RPMI8226 (cell line): ENCODE measurements at places on chromosomes 3 and 15.

DNA sequence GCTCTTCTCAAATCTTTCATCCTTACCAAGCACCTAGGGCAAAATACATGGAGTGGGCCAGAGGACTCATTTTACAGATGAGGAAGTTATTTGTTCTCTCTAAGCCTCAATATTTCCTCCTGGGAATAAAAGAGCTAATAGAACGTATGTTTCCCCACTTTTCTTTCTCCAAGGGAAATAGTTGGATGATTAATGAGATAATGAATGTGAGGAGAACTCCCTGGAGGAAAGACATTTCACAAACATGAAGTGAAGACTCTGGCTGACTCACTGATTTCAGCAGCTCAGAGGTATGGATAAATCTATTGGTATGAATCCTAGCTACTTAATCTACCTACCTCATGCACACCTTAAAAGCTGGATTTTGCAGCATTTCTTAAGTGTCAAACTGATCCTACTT, 98.4 kb downstream of the ECT2 start:
- DNase-seq: no peak

DNA sequence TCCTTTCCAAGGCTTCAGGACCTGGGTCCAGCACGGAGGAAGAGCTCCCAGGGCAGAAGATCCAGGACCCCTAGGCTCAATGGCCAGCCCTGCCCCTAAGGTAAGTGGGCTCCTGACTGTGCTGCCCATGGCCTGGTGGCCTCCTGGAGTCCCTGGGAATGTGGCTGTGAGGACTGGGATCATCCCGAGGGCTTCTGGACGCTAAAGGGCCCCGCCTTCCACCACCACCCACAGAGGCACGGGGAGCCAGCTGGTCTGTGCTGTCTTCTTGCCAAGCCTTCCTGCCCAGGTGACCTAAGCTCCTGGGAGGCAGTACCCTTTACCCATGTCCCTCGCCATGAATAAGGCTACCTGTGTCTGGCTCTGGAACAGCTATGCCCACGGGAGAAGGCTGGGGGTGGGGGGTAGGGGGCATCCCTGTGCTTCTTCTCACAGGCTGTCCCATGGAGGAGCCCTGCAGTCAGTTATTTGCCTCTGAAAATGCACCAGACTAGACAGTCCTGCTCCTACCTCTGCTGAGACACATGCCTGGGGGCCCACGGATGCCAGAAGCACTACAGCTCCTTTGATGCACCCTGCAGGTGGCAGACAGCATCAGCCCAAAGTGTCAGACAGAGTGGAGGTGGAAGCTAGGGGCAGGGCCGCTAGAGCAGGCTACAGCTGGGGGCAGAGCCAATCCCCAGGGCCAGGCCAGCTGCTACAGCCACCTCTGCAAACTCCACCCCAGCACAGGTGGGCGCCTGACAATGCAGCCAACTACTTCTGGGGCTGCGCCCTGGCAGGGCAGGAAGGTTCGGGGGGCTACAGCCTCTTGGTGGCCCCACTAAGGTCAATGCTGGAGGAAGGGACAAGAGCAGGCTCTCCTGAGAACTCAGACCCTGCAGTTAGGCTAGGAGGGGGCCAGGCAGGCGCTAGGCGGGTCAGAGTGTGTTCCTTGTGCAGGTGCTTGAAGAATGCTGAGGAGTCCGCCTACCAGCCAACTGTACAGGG, 90.9 kb downstream of the SEC22A start:
- peak; percentile 37 for DNase-seq

GRCh38 chr3:114645392-114645791, 351.6 kb downstream of the TIGIT start:
- DNase-seq: no peak

DNA sequence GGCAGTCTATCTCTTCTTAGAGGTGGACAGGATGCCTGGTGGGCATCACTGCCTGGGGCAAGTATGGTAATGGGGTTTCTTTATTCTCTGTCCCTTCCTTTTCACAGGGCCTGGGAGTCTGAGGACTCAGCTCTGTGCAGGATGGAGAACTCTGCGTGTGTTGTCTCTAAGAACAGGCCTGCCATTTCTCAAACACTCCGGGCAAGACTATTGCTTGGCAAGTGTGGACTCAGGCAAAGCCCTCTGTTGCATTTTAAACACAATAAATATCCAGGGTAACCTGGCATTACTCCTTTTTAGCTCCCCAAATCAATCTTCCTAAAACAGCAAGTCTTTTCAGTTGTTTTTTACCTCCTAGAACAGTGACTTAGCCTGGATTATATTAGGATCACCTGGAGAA, 185.1 kb upstream of the ROPN1 start:
- DNase-seq: no peak

DNA sequence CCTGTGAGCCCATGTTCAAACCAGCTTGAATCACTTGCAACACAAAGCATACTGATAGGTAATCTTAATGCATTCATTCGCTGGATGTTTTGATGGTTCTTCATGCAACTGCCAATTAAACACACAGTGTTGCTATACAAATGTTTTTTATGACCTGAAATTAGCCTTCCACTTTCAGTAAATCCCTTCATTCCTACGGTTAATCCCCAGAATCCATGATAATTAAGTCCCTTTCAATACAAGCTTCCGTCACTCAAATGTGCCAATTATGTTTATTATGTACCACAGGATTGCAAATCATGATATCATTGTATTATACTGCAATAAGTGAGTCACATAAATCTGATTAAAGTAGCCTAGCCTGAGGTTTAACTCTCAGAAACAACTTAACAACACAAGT, 14.5 kb upstream of the LYZL4 start:
- DNase-seq: no peak

GRCh38 chr15:40233727-40234577, 4.9 kb upstream of the PAK6 start:
- DNase-seq: no peak

- DNase-seq: no peak
Measured at GRCh38 chr3:101814835-101815234, 34.5 kb upstream of the NFKBIZ start.

DNA sequence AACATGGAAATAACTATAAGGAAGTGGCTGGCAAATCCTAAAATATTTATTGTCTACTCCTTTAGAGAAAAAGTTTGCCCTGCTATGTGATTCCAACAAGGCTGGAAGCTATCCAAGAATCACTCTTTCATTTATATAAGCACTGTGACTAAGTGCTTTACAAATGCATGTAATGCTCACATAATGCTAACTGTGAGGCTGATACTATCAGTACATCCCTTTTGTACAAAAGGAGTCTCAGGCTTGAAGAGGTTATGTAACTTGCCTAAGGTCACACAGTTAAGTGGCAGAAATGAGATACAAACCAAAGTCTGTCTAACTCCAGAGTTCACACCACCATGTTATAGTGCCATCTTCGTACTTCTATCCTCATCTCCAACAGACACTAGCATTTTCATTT, 17.0 kb downstream of the TOPBP1 start:
- DNase-seq: no peak

GRCh38 chr3:191695815-191696153, 234.8 kb downstream of the PYDC2 start:
- DNase-seq: no peak

DNA sequence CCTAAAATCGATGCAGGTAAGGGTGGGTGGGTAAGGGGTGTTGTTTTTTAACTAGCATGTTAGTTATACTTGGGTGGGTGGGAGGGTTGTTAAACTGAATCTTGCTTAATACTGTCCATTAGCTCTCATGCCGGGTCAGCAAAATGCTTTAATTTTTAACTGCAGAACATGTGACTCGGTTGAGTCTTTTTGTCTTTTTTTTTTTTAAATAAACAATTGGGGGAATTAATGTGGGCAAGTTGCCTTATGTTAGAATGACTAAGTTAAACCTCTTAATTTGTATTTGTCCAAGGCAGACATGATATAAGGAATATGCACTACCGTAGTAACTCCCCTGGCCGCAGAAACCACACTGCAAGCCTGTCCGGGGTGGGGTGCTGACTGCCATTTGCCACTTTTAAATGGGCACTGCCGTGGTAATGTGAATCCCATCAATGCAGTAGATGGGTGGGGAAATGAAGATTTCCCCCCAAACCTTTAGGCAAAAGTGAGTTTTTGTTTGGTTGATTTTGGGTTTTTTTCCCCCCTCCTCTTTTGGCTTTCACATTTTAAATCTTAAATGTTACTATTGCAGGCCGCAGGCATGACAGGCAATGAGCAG, 54.3 kb upstream of the CCR4 start:
- DNase-seq: no peak

- DNase-seq: no peak
Measured at GRCh38 chr15:78045189-78045588, 32.3 kb downstream of the TBC1D2B start.

GRCh38 chr3:79263423-79263822, 504.4 kb downstream of the ROBO1 start:
- DNase-seq: no peak

DNA sequence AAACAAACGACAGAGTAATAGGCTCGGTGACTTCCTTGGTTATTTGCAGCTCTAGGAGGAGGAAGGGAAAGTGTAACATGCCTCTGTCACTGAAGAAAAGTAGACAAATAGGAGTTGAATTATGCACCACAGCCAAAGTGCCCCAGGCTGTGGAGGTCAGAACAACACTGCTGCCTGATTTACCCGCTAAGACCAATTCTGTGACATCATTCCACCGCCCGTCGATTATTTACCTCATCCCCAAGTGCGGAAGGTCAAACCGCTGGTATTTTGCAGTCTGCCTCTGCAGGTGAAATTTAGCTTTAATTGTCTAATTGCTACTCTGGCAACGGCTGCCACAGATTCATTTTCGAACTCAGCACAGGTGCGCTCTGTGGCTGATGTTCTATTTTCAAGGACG, 106.3 kb upstream of the PRICKLE2 start:
- DNase-seq: peak; percentile 42

DNA sequence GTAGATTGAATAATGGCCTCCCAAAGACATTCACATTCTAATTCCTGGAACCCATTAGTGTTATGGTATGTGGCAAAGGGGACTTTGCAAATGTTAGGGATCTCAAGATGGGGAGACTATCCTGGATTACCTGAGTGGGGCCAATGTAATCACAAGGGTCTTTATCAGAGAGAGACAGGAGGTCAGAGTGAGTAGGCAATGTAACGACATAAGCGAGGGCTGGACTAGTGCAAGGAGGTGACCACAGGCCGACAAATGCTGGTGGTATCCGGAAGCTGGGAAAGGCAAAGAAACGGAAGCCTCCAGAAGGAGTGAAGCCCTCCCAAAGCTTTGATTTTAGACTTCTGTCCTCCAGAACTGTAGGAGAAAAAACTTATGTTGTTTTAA, 26.5 kb upstream of the AQP9 start:
- no peak for DNase-seq

DNA sequence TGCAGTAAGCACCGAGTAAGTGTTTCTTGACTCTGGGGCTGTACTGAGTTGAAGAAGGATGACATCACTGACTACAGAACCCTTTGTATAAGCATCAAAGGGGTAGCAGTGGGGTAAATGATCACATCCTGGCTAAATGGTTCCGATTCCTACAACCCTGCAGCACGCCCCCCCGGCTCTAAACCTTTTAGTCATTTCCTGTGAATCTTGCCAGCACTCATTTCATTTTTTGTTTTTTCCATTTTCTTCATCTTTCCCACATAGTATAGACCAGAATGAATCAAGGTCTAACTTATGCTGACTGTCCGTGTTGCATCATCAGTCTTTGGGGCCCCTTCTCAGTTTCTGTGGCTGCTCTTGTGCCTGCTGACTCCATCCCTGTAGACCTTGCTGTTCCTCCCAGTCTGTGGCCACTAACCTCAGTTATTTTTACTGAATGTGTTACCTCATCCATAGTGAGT, 383.1 kb upstream of the TPRG1 start:
- DNase-seq: no peak

DNA sequence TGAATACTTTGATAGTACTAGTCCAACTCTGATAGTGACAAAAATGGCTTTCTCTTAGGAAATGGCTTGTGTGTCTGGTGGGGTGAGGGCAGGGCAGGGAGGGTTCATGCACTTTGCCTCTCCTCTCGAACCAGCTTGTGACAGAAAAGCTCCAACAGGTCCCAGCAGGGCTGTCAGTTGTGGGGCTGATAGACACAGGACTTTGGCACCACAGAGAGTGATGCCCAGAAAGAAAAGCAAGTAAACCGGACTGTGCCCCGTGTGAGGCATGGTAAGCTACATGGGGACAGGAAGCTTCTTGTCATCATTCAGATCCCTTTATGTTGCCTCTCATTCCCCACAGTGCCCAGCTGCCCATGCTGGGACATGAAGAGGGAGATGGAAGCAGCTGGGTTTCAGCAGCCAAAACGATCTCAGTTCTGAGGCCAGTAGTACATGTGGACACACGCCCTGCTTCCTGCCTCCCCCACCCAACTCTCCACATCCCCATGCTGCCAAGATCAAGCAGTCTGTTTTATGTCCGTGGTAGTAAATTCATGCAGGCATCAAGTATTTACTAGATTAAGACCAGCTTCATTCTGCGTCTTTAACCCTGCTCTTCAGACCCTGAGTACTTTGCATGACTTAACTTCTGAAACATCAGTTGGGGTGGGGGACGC, 29.7 kb upstream of the LIPC start:
- no peak for DNase-seq

GRCh38 chr3:112650482-112650881, 9.5 kb upstream of the CCDC80 start:
- no peak for DNase-seq

- peak; percentile 70 for DNase-seq
Measured at GRCh38 chr15:76337696-76338485, 1.3 kb downstream of the ISL2 start.

DNA sequence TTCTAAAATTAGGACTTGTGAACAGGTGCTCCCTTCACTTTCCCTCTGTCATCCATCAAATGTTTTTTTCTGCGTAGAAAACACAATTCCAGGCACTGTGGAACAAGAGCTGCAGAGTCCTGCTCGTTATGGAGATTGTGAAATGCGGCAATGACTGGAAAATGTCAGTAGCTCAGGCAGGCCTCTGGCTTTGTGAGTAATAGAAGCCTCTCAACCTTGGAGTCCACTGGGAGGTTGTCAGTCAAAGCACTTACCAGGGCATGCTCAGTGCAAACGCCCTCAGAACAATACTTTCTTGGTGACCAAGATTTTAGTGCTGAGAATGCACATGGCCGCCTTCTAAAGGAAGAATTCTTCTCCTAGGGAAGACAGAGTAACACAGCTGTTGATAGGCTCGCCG, 26.7 kb upstream of the MED12L start:
- no peak for DNase-seq

DNA sequence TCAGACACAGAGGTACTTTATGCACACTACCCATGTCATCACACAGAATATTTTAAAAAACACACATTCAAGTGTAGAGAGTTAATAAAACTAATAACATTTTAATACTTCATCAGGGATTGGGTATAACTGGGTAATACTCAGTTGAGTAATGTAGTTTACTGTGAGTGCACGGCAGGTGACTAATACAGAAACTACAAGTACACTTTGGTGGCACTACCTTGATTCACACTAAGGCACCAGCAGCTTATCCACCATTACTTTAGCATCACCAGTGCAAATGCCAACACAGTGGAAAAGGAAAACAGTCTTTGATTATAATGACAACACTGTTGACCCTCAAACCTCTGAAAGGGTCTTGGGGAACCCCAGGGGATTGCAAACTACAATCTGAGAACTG, 33.6 kb downstream of the ZNF280D start:
- no peak for DNase-seq

DNA sequence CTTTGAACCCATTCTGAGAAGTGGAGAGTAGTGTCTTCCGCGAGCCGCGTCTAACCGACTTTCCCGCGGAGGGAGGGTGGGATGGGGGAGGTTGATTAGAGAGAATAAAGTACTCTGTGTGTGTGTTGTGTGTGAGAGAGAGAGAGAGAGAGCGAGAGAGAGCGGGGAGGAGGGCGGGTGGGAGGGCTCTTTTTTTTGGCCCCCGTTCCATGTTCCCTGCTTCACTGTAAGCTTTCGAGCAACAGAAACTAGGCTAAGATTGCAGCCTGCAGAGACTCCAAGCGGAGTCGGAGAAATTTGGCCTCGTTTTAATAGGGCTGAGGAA, 1.6 kb upstream of the MEIS2 start:
- DNase-seq: no peak
